Stimulated activated CD8-positive, alpha-beta memory T cell treated with anti-CD3 and anti-CD28 coated beads, Interleukin-7, amount 100 ng/mL, for 1 hour (primary cell): ENCODE measurements at places on chromosomes 1 and 21.
A peak's percentile ranks its signal among the peaks of the same experiment; 100 is the strongest.

GRCh38 chr1:36172017-36172747, 16.2 kb downstream of the MAP7D1 start:
- no peak for DNase-seq

DNA sequence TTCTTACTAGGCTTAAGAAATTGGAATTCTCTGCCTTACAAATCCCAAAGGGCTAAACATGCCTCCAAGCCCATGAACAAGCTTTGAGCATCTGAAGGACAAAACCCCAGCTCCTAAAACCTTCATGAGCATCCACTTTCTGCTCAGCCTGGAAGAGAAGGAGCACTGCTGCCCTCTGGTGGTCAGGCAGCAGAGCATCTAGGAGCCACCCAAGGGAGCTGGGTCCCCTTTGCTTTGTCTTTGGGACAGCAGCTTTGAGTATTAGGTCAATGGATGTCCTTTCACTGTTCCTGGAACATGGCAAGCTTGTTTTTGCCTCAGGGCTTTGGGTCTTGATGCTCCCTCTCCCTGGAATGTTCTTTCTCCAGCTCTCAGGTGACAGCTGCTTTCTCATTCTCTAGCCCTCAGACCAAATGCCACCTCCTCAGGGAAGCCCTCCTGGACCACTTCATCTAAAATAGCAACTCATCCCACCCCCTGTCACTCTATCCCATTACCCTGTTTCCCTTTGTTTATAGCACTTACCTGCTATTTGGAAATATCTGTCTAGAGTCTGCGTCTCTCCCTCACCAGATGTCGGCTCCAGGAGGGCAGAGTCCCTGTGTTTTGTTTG, 25.7 kb downstream of the RAB7B start:
- DNase-seq = peak; percentile 42

- no peak for DNase-seq
Observed at GRCh38 chr1:14267991-14268390, 330.5 kb upstream of the KAZN start.

DNA sequence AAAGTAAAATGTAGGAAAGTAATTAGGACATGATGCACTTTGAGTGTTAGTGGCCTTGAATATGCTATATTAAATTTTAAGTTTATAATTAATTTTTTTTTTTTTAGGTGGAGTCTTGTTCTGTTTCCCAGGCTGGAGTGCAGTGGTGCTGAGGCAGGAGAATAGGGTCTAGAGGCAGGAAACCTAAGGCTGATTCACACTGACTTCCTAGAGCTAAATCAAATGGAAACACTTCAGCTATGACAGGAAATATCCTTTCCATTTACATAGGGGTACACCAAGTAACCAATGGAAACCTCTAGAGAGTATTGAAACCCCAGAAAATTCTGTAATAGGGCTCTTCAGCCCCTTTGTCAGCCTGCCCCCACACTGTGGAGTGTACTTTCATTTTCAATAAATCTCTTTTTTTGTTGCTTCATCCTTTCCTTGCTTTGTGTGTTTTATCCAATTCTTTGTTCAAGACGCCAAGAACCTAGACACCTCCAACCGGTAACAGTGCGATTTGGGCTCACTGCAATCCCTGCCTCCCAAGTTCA, 17.9 kb upstream of the THRAP3 start:
- no peak for DNase-seq

- DNase-seq = no peak
Observed at GRCh38 chr1:240312872-240313271, 221.2 kb downstream of the FMN2 start.

GRCh38 chr1:54379555-54380289, 26.5 kb downstream of the SSBP3 start:
- DNase-seq = no peak
